ENCODE measurements at places on chromosomes 16 and 17.

DNA sequence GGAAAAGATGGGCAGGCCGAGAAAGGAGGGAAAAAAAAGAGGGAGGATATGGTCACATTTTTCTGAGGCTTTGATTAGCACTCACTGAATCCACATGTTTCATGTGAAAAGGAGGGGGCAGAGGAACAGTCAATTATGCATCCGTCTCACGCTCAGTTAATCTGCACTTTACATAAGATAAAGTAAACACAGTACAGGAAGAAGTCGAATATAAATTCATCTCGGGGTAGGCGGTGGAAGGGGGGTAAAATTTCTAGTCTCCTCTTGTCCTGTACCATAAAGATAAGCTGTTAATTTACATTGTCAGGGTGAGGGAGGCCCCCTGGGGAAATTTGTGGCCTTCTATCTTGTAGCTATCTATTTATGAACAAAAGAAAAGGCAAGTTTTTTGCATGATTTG lies 73.1 kb upstream of the CES5A start:
- no peak for DNase-seq

DNA sequence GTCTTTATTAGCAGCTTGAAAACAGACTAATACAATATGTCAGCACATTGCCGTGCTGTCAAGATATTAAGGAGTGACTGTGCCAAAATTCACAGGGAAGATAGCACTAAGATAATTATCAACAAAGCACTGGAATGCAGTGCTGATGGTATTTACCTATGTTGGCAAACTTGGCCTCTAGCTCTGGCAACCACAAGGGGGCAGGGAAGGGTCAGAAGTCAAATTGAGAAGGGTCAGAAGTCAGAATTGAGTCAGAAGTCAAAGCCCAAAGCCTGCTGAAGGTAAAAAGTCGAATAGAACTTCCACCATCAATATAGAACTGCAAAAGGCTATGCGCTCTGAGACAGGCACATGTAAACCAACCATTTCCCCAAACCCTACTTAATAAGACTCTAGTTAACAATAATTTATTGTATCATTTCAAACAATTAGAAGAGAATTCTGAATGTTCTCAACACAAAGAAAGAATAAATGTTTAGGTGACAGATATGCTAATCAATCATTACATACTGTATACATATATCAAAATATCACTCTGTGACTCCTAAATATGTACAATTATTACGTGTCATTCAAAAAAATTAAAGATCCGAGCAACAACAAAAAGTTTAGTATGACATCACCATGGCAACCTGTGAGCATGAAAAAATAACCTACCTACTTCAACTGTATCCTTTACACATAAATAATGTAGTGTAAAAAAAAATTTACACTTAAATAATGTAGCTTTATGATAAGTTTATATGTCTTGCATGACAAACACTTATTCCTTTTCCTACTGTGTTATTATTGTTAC lies 916.1 kb downstream of the KCNJ2 start:
- DNase-seq, result no peak

GRCh38 chr16:9518051-9518450 lies 426.6 kb downstream of the HAPSTR1 start:
- no peak for DNase-seq

DNA sequence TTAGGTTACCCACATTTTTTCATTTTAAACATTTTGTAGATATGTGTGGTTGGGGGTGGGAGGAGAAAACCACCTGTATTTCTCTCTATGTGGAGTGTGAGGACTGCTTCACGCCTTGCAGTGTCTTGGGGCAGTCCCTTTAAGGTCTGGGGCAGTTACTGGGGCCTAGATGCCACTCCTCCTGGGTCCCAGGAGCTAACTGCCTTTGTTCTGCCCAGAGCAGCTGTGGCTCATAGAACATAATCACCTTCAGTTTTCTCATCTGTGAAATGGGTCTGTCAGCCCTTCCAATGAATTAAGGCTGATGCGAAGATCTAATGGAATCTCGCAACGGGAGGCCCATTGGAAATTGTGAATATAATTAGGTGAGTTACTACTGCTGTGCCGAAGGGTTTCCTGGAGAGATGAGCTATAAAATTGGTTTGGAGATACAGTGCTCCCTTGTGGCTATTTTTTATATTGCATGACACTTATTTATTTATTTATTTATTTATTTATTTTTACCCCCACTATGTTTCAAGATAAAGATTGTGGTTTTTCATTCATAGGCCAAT lies 22.9 kb downstream of the DHRS7C start:
- no peak for DNase-seq

- DNase-seq, result peak; percentile 87
These were observed 17.1 kb upstream of the DOK4 start for GRCh38 chr16:57503366-57503765.

DNA sequence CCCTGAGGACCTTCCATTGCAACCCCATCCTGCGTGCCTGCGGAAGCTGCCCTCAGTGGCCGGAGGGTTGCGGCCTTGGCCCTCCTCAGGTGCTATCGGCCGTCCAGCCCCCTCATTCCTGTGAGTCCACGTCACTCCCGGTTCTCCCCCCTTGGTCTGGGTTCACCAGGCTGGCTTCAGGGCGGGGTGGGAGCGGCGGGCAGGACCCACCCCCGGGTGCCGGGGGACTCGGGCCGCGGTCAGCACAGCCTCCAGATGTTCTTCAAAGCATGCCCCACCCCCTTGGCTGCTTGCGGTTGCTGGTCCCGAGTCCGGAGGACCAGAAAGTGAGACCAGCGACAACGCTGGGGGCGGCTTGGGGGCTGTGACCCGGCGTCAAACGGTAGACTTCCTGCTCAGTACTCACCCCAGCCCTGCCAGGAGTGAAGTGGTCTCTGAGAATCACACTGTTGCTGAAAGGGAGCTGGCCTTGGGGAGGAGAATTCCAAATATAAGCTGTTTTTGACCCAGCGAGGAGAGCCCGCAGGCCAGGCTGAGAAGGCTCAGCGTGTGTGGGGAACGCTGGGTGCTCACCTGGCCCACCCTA lies 4.5 kb downstream of the ZNF469 start:
- peak; percentile 75 for DNase-seq

- DNase-seq, result no peak
These were observed 23.9 kb downstream of the NLRC5 start for GRCh38 chr16:57013229-57013628.

GRCh38 chr17:77862890-77863813 lies 95.4 kb upstream of the TNRC6C start:
- no peak for DNase-seq

DNA sequence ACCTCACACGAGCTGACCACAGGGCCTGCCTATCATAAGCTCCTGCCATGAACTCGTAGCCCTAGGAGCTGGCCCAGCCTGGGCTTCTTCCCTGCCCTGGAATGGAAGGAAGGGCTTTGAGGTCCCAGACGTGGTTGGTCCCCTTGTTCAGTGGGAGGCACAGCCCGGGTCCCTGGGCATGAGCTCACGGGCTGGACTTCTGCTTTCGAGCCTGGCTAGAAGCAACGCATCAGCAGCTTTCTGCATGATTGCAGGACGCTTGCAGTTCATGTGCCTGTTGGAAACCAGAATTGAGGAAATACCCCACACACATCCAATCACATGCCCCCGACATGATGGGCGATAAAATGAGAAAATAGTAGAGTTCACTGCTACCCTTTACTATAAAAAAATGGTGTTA lies 293.3 kb downstream of the MAF start:
- DNase-seq, result no peak

- DNase-seq, result no peak
These were observed 109.3 kb downstream of the IRX3 start for GRCh38 chr16:54177052-54177861.

- DNase-seq, result no peak
These were observed 4.7 kb upstream of the CDT1 start for GRCh38 chr16:88798772-88799455.

GRCh38 chr16:79901522-79901921 lies 301.0 kb upstream of the MAF start:
- DNase-seq, result no peak

Data from posterior cingulate gyrus (tissue), 11 donors.